ENCODE measurements at places on chromosomes 7 and 10. TPM values are rescaled to one million over a fixed set of nuclear protein-coding genes. Genes with fewer than 3 reads are reported as not detected.

GRCh38 chr10:50593523-50594376, 30.0 kb downstream of the SGMS1 start:
- no peak for DNase-seq

MSMB gene
- not detected for total RNA-seq

DNA sequence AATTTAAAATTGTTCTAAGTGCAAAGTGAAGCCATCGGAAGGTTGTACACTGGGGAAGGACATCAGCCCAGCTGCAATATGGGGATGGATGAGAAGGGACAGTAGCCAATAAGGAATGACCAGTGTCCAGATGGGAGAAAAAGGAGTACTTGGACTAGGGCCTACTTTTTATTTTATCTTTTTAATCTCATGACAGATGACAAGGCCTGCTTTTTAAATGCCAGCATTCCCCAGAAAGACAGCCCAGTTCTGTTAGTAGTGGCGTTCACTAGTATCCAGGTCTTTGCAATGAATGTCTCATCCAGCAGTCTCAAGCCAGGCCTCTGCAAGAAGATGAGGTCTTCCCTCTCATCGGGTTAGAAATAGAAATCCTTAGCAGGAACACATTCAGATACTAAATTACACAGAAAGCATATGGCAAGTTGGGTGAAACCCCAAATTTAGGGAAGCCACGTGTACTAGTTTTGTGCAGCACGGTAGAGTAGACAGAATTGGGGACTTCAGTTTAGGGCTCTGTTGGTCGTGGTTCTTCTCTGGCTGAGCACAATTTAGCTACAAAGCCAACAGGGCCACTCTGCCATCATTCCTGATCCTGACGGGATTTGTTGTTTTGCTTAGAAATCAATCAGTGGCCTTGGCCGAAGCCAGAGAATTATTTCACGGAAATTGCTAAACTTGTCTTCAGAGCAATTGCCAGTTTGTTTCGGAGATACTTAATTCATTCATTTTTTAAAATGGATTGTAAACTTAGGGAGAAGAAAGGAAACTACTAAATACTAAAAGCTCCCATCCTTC, 227.8 kb downstream of the ARHGAP21 start:
- DNase-seq = no peak

DNA sequence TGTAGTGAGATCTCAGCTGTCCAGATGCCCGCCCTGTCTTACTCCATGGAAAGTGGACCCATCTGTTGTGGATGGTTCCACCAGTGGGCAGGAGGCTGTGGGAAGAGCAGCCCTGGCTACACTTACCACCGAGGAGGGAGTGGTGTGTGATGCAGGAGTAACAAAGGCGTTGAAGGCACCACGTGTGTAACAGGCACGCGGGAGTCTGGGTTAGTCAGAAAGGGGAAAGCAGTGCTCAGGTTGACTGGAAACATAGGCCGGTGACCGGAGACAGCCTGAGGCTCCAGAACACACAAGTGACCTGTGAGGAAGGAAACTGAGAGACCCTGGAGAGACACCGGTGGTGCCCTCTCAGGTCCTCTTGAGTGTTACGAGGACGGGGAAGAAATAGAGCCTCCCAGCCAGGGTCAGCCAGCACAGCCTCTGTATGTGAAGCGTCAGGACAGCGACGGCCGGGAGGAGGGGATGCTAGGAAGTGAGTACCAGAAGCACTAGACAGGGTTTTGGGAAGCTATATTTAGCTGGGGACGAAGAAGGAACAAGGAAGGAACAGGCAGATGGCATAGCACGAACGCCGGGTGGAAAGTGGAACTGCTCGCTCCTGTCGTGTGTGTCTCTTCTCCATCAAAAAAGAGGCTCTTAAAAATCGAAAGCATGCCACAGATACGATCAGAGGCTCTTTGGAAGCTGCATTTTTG, 51.7 kb downstream of the DAGLB start:
- peak; percentile 77 for DNase-seq

C10orf53 gene
- not detected for total RNA-seq

REPIN1 gene
- total RNA-seq = 85.5 TPM

STRIP2 gene
- total RNA-seq = 20.4 TPM

DNA sequence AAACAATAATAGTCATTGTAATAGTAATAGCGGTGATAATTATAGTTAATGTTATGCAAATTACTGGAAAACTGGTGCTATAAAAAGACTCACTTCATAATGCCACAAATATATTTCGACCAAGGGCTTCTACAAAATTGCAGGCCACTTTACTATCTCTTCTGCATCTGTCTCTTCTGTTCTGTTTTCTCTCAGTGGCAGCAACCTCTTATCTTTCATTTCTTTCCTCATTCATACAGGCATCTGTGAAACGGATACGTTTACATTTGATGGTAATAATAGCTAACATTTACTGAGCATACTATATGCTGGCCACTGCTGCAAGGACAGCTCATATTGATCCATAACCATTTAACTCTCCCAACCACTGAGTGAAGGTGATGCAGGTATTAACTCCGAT, 537.4 kb upstream of the PFKP start:
- DNase-seq = no peak

GRCh38 chr7:44768628-44769371, 20.2 kb downstream of the ZMIZ2 start:
- no peak for DNase-seq

GRCh38 chr7:80895056-80895455, 23.8 kb downstream of the SEMA3C start:
- DNase-seq = no peak

- DNase-seq = no peak
Measured at GRCh38 chr7:81715984-81716588, 53.8 kb downstream of the HGF start.

DNA sequence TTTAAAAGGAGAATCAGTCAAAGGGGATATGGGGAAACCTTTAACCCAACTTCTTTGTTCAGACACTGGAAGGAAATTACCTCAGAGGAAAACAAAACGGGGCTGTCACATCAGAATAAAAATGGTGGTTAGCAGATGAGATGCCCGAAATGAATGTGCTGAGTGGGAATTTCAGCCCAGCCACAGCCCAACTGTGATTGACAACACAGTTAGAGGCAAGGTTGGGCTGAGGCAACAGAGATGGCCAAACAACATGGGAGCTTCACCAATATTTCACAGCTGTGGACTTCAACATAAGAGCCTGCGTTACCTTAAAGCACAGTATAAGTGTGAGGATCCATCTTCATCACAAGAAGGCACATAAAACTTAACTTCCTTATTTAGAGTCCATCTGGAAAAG, 133.5 kb upstream of the PTPRZ1 start:
- no peak for DNase-seq

All from cardiac septum (tissue), 1 donor.